GM18507 (cell line): ENCODE measurements at places on chromosomes 4 and X.
A peak's percentile ranks its signal among the peaks of the same experiment; 100 is the strongest.

DNA sequence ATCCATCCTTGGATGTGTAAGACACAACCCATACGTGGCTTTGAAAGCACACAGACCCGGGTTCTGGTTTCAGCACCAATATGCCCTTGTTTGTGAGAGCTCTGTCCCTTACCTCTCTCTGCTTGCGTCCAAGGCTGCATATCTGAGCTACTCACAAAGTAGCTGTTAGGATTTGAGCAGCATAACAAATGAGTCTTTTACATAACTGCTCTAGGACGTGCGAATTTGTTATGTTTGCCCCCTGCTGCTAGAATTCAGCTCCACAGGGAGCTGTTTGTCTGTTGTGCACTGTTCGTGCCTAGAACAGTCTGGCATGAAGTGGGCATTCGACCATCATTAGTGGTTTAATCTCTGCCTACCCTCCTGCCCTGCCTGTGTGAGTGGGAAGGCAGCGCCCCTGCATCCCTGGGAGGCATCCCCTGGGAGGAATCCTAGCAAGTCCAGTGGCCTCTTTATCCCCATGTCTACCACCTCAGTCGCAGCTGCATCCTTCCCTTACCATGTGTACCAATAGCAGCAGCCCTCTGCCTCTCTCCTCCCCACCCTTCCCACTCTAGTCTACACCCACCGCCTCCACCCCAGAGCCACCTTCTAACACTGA lies 42.1 kb downstream of the SLC2A9 start:
- no peak for DNase-seq

GRCh38 chrX:9456250-9457074 lies 8.4 kb upstream of the TBL1X start:
- no peak for DNase-seq

DNA sequence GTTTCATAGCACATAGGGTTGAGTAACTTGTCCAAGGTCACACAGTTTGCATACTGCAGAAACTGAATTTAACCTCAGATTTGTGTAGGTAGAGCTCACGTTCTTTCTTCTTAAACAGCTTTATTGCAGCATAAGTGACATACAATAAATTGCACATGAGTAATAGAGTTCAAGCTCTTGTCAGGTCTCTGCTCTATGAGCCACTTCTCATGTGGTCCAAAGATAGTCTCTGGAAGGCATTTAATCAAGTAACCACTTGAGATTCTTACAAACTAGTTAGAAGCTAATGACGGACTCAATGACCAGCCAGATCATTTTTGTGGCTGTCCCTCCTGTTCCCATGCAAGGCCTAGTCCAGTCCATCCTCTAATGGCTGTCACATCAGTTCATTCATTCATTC lies 68.9 kb downstream of the MAOB start:
- DNase-seq = no peak

DNA sequence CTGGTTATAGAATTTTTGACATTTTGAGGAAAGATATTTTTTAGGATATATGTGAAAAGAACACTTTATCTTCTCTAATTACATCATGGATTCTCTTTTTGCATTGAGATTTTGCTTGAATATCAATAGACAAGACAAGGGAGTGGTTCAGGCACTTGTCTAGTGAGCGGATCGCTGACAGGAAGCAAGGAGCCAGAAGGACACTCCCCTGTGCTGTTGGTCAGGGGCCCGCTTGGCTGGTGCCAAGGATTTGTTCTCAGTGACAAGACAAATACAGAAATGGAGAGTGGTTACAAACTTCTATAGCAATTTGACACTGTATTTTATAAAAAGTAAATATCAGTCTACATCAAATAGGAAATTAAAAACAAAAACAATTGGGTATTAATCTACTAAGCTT lies 60.0 kb downstream of the SLC9B1 start:
- no peak for DNase-seq

- DNase-seq = peak; percentile 5
Observed at GRCh38 chr4:88737307-88737941, 39.8 kb upstream of the NAP1L5 start.

DNA sequence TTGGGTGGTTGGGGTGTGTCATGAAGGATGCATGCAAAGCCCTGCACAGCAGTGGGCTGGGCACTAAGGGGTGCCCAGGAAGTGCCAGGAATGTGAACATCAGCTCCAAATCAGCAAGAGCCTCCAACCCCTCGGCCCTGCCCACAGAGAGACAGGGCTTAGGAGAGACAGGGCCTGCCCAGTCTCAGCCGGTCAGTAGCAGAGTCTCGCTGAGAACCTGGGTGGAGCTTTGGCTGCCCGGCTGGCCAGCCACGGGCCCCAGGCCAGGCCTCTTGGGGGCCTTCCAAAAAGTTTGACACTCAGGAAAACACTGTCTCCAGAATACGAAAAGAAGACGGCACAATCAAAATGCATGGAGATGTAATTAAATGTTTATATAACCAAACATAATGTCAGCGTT lies 4.3 kb upstream of the MXD4 start:
- DNase-seq = no peak

DNA sequence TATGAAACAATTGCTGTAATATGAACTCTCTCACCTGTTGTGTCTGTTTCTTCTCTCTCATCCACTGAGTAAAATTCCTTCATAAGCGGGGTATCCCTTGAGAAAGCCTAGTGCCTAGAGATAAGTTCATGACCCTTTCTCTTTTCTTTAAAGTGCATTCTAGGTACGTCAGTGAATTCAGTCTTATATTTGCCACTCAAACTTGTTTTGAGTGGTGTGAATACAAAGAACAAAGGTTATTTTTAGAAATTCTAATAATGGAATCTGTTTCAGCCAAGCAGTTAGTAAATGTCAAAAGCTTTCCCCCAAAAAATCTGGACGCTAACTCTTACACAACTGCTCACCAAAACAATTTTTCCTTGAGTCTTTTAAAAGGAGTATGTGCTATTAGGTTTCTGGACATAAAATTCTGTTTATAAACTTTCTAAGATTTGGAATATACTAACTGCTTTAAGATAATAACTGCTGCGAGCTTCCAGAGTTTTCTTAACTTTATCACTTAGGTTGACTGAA lies 112.0 kb downstream of the VEGFC start:
- no peak for DNase-seq

- DNase-seq = no peak
Observed at GRCh38 chrX:26309262-26309661, 93.3 kb downstream of the MAGEB5 start.

DNA sequence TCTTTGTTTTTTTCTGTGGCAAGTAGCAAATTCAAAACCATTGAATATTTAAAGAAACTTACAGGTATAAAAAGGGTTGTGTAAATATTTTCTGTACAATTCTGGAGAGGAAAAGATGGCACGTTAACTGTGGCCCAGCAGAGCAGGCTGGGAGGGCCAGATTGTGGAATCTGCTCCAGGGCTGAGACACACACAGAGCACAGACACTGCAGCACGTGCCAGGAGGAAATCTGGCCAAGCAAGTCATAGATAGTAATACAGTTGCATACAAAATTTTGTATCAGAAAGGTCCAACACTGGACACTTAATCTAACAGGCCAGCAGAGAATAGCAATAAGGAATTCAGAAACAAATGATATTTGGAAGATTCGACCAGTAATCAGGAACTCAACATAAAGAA lies 763.7 kb downstream of the PDHA2 start:
- no peak for DNase-seq

DNA sequence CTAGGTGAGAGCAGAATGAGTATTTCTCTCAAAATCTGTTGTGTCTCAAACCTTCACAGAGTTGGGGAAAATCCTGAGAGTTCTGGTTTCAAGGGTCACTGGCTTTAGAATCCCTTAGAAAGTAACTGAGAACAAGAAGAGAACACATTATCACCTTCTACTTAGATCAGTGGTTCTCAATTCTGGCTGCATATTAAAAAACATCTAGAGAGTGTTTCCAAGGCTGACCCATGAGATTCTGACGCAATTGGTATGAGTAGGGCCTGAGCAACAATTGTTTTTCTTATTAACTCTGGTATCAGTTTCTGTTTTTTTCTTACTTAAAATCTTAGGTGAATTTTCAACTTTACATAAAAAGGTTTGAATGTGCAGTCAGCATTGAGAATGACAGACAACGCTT lies 212.8 kb downstream of the HS6ST2 start:
- no peak for DNase-seq

DNA sequence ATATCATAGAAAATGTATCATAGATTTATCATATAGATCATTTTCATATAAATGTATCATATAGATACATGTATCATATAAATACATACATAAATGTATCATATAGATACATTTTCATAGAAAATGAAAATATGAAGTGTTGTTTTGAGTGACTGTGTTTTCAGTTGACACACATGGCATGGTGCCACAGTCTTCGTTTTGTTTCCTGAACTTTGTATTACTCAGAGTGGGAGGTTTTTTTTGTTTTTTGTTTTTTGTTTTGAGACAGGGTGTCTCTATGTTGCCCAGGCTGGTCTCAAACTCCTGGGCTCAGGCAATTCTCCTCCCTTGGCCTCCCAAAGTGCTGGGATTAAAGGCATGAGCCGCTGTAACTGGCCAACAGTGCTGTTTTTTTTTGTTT lies 3.9 kb downstream of the RBM10 start:
- DNase-seq = no peak
